HS-5 (cell line): ENCODE measurements at places on chromosomes 5 and 9.

GRCh38 chr5:142446131-142446959 lies 121.5 kb upstream of the SPRY4 start:
- peak; percentile 50 for DNase-seq

DNA sequence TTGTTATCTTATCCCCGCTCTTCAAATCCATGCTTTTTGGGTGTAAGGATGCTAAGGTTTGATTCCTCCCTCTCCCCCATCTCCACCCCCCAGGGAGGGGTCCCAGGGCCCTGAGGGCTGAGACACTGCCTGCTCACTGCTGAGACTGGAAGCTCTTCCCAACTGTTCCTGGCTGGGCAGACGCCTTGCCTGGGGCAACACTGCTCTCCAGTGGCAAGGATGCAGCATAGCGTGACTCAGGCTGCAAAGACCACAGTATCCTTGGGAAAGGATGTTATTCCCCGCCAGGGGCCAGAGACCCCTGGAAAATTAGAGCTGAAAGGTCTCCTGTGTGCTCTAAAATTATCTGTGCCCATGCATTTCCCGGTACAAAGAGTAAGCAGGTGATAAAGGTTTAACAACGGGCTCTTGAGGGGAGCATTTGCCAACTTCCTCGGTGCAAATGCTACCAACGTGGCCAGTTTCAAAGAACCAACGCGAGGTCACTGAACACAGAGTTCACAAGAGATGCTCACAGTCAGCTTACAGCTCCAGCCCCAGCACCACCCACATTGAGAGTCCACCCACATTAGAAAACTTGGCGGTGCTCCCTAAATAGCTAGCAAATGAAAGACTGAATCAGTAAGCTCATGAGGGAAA lies 271.9 kb downstream of the NSG2 start:
- DNase-seq: no peak

DNA sequence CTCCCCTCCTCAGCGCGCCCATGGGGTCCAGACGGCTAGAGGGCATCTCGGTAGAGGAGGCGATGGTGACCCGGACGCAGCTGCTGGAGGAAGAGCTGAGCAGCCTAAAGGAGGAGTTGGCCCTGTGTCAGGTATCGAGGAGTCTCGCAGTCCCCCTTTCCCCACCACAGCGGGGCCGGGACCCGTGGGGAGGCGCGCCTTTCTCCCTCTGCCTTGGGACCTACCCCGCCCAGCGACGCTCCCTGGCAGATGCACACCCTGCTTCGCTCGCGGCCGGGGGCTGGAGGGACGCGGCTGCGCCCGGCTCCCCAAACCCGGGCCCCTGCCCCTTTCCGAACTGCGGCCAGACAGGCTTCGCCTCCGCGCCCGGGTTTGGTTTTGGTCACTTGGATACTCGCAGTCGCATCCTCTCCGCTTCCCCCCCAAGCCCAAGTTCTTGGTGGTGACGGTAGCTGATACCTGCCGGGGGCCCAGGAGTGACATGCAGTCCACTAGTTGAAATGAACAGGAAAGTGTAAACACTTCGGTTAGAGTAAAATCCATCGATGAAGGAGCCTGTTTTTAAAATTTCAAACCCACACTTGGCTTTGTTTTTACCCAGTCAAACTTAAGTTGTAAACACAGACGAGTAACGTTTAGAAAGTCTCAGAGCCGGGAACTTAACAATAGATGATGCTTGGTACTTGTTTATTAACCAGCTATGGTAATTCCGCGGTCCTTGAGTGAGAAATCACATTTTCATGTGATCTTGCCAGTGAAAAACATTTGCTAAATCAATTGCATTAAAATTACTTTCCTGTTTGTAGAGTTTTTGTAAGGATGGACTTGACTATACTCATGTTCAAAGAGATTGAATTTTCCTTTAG lies 688 bp downstream of the CNTLN start:
- DNase-seq: peak; percentile 26

- peak; percentile 53 for DNase-seq
These were observed 7.2 kb downstream of the SOWAHA start for GRCh38 chr5:132820162-132820754.

DNA sequence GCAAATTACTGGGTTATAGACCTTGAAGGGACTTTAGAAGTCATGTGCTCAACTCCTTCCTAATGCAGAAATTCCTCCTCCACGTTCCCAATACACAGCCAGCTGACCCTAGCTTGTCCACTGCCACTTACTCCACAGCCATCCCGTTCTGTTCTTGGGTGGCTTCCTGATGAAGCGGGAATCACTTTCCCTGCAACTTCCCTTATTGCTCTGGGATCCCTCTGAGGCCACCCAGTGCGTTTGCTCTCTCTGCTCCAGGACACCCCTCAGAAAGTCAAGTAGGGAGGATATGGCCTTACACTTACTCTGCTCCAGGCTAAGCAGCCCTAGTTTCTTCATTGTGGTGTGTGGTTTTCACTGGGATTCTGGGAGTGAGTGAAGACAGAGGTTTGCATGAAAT lies 55.5 kb downstream of the GALNT12 start:
- DNase-seq: no peak

DNA sequence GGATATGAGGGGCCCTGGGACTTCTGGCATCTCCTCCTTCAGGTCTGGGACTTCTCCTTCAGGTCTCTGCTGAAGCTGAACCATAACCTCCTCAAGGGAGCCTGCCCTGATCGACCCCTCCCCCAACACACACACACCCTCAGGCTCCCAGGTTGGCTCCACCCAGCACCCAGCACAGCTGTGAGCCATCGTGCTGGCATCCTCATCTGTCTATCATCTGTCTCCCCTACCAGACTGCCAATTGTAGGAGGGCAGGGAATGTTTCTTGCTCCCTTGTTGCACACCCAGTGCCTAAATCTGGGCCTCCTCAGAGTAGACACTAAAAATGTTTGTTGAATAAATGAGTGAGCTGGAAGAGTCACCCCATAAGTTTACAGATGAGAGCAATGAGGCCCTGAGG lies 71.4 kb downstream of the LRSAM1 start:
- peak; percentile 49 for DNase-seq

GRCh38 chr5:95445995-95446394 lies 54.8 kb downstream of the FAM81B start:
- peak; percentile 63 for DNase-seq

DNA sequence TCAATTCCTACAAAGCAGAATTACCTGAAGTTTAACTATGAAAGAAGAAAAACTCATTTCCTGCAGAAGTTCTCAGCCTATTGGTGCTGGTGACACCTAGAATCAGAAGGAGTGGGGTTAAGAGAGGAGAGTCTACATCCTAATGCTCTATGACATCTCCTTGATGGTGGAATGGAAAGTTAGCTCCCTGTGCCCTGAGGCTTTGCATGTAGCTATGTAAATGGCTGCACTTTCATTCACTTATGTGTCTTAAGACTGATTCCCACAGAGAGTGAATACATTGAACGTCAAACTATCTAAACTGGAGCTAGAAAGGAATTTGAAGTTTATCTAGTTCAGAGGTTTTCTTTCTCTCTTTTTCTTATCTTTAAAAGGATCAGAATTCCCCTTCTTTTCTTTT lies 52.1 kb upstream of the ADRB2 start:
- DNase-seq: no peak

- DNase-seq: no peak
These were observed 34.6 kb upstream of the ZFR start for GRCh38 chr5:32479096-32479495.

GRCh38 chr5:139949710-139950109 lies 93.4 kb downstream of the NRG2 start:
- no peak for DNase-seq

- DNase-seq: no peak
These were observed 55.6 kb downstream of the EHMT1 start for GRCh38 chr9:137674307-137674975.

GRCh38 chr9:77817590-77818311 lies 169.6 kb upstream of the GNA14 start:
- no peak for DNase-seq

- DNase-seq: no peak
These were observed 11.8 kb downstream of the DEPDC1B start for GRCh38 chr5:60687927-60688720.

DNA sequence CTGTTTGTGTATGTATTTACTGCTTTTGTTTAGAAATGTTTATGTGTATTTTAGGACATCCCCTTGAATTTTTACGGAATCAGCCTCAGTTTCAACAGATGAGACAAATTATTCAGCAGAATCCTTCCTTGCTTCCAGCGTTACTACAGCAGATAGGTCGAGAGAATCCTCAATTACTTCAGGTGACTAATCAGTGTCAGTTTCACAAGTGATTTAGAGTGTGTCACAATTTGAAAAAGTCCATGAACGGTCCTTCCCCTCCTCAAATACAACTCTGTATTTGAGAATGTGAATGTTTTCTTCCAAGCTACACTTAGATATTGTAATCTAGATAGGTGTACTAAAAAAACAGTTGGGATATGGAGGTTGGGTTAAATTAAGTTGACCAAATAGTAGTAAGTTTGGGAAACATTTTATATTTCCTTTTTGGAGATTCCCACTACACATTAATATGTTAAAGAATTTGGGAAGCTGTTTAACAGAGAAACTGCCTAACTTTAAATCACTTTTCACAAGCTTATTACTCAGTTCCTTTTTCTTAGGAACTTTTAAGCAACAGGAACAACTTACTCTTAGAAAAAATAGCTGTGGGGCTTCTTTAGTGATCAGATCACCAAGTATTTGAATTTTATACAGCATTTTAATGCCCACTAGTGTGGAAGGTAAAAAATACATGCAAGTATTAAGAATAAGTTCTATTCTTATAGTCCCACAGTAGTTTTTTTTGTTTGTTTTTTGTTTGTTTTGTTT lies 40.9 kb downstream of the RAD23B start:
- DNase-seq: no peak

DNA sequence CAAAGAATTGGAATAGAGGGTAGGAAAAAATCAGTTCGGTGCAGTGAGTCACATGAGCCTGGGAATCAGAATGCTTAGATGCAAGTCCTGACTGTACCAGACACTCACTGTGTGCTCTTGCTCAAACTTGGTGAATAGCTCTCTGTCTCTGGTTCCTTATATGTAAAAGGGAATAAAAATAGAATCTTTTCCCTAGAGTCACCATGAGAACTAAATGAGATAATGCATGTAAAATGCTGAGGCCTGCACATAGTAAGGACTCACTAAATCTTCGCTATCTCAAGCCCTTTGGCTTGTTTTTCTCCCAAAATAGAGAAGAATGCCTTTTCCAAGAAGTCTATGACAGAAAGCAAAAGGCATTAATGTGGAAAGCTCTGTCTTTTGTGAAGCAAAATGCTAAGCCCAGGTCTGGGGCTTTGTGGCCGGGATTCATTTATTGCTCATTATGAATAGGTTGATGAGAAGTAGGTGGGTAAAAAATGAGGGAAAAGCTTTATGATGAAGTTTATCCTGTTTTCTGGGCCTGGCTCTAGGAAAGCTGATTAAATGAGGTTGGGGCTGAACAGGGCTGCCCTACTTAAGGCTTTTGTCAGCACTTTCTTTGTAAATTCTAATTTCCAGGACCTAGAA lies 483.3 kb downstream of the DMAC1 start:
- no peak for DNase-seq

- DNase-seq: no peak
These were observed 140.4 kb upstream of the FST start for GRCh38 chr5:53339962-53340540.

DNA sequence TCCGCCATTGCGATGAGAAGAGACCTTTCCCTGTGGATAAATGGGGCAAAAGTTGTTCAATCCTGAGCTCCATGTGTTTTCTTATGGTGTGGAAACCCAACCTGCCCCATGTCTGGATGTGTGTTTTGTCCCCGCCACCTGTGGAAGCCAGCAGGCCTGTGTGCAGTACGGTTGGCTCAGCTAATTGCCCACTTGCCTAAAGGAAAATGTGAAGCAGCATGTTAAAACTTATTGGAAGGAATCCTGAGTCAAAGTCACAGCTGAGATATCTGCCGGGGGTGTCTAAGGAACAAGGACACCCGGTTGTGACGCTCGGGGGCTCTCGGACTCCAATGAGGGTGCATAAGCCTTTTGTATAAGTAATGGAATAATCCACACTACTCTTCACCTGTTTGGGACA lies 361.1 kb upstream of the IRX1 start:
- DNase-seq: no peak

DNA sequence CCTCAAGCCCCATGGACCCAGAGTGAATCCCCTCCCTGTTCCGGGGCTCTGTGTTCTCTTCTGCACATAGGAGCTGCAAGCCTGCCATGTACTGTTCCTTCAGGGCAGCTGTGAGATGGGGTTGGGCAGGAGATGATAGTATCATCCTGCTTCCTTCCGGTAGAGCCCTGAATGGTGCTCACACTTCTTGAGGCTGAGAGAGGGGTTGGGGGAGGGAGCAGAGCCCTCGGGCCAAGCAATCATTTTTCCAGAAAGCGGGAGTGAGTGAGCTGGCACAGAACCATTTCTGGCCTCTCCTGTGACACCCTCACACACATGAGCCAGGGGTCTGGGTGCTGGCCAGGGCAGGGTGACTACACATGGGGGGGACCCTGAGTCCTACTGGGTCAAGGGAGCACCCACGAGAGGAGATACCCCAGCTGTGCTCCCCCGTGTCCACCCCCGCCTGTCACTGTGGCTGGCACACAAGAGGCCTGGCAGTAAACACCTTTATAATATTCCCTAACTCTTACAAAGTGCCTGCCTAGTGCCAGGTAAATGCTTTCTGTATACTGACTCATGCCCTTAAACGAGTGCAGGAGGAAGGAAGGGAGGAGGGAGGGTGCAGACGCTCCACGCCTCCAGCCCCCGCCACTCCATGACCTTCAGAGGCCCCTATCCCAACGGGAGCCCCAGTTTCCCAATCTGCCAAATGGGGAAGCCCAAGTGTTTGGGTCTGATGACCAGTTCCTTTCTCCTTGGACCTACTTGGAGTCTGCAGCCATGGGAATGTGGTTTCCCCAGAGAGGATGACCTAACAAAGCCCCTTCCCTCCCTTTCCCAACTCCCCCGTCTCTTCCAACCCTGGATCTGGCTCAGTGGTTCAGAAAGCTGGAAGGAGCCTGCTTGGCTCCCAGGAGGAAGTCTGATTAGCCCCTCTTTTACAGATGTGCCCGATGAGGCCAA lies 15.5 kb downstream of the AKNA start:
- no peak for DNase-seq

DNA sequence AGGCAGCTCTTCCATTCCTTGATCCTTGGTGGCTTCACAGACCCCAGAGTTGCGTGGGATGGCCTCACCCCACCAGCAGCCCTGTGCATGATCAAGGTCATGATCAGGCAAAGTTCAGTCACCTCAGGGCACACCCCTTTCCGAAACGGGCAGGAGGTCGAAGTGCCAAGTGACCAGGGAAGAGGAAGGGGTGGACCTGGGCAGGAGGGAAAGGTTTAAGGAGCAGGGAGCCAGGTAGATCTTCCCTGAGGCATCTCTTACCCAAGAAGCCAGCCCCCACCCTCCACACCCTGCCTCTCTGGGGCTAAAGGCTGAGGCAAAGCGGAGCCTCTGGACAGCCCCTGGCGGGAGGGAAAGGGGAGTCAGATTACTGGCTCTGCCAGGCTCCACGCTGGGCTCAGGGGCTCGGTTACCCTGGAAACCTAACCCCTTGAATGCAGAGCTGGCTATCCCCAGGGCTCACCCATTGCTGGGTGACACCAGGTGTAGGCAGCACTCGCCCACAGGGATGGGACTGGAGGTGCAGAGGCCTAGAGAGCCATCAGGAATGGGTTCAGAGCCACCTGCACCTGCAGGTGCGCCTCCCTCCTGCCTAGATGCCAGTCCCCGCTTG lies 3.6 kb downstream of the MGAT4B start:
- no peak for DNase-seq
